Lung (tissue), 17 donors: ENCODE measurements at places on chromosomes 1 and 21. TPM values are rescaled to one million over a fixed set of nuclear protein-coding genes. Genes with fewer than 3 reads are reported as not detected.
A peak's percentile ranks its signal among the peaks of the same experiment; 100 is the strongest.

GRCh38 chr1:155773221-155773620 is 83.8 kb downstream of the GON4L start:
- peak; percentile 18 for DNase-seq

DNA sequence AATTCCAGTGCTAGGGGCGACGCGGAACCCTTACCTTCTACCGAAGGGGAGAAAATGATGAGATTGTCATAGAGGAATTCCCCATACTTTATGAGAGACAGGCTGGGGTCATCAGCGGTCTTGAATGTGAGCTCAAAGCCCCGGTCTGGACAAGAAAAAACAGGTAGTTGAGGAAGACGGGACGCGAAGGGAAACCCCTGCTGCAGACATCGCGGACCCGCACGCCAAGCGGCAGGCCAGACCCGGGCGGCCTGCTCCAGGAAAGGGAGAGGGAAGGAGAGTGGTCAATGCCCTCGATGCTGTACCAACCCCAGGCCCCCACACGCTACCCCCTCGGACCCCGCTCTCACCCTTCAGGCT is 342 bp downstream of the DDOST start:
- no peak for DNase-seq

Gene KRTAP21-2
- not detected for polyA plus RNA-seq

- DNase-seq, result peak; percentile 67
Observed at GRCh38 chr1:151828921-151829320, 2.7 kb downstream of the RORC start.

Gene NPL
- polyA plus RNA-seq, result 78.6 TPM

- DNase-seq, result no peak
Observed at GRCh38 chr1:205512059-205513045, 7.9 kb downstream of the CDK18 start.
